COR-L47 (cell line): ENCODE measurements at places on chromosomes 11 and 22.

GRCh38 chr11:117860139-117860538, 16.3 kb downstream of the FXYD6 start:
- no peak for DNase-seq

- no peak for DNase-seq
Observed at GRCh38 chr11:69974528-69974927, 103.6 kb upstream of the ANO1 start.

- DNase-seq: no peak
Observed at GRCh38 chr11:118746988-118747585, 43.9 kb downstream of the DDX6 start.

- DNase-seq: peak; percentile 83
Observed at GRCh38 chr11:126359431-126360048, 4.1 kb downstream of the ST3GAL4 start.

DNA sequence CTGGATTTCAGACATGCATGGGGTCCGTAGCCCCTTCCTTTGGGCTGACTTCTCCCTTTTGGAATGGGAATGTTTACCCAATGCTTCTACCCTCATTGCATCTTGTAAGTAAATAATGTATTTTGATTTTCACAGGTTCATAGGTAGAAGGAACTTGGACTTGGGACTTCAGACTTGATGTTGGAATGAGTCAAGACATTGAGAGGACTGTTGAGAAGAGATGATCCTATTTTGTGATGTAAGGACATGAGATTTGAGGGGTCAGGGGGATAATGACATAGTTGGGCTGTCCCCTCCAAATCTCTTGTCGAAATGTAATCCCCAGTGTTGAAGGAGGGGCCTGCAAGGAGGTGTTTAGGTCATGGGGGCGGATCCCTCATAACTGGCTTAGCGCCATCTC, 933 bp upstream of the KRTAP5-10 start:
- no peak for DNase-seq

- DNase-seq: no peak
Observed at GRCh38 chr11:127023991-127024390, 23.4 kb upstream of the KIRREL3 start.

- DNase-seq: no peak
Observed at GRCh38 chr11:23585416-23586104, 725.3 kb upstream of the CCDC179 start.

DNA sequence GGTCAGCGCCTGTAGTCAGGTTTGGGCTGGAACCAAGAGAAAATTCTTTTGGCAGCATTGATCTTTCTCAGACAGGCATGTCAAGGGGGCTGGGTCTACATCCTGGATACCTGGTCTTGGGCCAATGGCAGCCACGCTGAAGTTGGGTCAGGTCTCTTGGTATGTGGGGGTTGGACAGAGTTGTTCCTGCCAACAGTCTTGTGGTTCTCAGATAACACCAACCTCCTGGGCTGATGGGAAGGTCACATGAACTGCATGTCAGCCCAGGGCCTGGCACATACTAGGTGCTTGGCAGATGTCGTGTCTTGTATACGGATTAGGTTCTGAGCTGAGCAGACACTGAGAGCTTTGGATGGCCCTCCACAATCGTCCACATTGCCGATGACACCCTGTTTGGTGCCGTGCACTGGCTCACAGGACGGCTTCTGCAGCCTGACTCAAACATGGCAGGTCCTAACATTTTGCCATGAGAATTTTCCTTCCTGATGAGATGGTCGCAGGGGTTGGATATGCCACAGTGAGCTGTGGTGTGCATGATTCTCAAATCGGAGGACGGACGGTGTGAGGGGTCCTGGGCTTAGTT, 42.0 kb downstream of the FBLN1 start:
- no peak for DNase-seq

GRCh38 chr11:75893251-75893650, 78.2 kb downstream of the UVRAG start:
- no peak for DNase-seq

- no peak for DNase-seq
Observed at GRCh38 chr22:45838305-45838887, 138.6 kb downstream of the WNT7B start.

GRCh38 chr11:64742087-64742888, 1.7 kb downstream of the RASGRP2 start:
- DNase-seq: no peak

GRCh38 chr11:112179601-112180000, 4.3 kb downstream of the BCO2 start:
- DNase-seq: no peak

GRCh38 chr11:1229471-1230120, 6.7 kb downstream of the MUC5B start:
- no peak for DNase-seq

DNA sequence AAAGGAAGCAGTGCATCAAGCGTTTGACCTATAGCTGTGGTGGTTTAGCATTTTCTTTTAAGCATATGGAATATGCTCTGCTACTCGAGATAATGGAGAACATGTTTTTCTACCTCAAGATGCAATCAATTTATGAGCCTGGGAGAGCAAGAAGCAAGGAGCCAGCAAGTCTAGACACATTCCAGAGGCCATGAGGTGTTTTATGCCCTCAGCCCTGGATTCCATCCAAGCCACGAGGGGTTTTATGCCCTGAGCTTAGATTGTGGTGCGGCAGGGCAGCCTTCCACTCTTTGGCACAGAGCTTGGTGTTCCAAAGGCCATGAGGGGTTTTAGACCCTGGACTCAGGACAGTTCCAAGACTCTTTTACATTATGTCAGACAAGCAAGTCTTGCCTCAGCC, 11.7 kb upstream of the DNAJB13 start:
- DNase-seq: no peak

GRCh38 chr22:31130873-31131272, 8.1 kb downstream of the INPP5J start:
- DNase-seq: no peak

DNA sequence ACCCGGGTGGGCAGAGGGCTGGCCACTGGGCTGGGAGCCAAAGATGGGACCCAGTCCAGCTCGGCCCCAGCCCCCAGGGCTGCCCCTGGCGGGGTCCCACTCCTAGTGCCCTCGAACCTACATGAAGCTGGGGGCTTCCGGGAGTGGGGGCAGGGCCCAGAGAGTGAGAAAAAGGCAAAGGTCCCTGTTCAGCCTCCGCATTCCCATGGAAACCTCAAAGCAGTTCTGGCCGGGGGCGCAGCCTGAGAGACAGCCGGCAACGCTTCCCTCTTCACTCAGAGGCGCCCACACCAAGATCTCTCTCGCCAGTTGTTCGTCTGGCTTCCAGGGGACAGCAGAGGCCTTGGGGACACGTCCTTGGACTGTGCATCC, 22.4 kb upstream of the ARHGAP8 start:
- no peak for DNase-seq

DNA sequence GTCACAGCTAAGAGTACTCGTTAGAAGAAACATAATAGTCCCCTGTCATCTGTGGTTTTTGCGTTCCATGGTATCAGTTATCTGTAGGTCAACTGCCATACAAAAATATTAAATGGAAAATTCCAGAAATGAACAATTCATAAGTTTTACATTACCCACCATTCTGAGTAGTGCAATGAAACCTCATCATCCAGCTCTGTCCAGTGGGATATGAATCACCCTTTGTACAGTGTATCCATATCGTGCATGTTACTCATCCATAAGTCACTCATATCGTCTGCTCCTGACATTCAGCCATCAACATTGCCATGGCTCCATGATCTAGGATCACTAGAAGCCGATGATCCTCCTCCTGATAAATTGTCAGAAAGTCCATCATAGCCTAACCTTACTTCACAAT, 174.9 kb upstream of the C11orf87 start:
- no peak for DNase-seq

- DNase-seq: no peak
Observed at GRCh38 chr22:19844377-19845053, 10.2 kb downstream of the GNB1L start.

DNA sequence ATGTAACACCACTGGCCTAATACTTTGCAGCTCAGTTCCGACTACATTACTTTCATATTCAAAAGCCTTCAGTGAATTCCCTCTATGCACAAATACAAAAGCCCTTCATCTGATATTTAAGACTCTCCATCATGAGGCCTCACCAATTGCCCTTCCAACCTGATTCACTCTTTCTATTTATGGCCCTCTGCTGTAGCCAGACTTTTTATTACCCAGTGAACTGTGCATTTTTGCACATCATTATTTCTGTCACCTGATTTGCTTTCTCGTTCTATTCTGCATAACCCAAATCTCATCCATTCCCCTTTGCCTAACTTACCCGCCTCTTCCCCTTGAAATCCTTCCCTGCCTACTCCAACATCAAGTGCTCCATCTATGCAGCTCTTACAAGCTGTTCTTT, 78.3 kb downstream of the BBOX1 start:
- DNase-seq: no peak

GRCh38 chr11:82790723-82791484, 57.2 kb upstream of the FAM181B start:
- peak; percentile 39 for DNase-seq

- DNase-seq: no peak
Observed at GRCh38 chr11:47062736-47063135, 113.9 kb downstream of the ARFGAP2 start.

DNA sequence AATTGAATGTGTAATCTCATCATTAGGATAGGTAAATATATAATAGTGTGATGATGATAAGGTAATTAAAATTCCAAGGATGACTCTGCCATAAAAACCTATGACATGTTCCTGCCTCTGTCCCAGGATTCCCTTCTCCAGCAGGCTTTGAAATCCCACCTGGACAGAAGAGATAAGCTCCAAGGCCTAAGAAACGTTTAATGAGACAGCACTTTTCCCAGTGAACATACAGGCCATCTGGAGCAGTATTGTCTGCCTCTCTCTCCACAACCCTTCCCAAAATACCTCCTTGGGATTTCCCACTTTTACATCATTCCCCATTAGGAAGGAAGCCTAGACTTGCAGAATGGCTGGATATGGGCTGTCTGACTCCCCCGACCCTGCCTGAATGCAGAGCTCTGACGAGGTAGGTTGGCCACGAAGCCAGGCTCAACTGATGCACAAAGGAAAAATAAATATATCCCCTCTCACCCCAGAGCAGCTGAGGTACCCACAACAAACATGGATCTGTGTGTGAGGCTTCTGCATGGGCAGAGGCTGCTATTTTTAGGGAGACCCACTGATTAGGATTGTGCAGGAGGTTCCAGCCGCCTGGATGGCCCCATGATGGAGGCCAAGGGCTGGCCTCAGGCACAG, 71.0 kb downstream of the TMPRSS5 start:
- DNase-seq: no peak

DNA sequence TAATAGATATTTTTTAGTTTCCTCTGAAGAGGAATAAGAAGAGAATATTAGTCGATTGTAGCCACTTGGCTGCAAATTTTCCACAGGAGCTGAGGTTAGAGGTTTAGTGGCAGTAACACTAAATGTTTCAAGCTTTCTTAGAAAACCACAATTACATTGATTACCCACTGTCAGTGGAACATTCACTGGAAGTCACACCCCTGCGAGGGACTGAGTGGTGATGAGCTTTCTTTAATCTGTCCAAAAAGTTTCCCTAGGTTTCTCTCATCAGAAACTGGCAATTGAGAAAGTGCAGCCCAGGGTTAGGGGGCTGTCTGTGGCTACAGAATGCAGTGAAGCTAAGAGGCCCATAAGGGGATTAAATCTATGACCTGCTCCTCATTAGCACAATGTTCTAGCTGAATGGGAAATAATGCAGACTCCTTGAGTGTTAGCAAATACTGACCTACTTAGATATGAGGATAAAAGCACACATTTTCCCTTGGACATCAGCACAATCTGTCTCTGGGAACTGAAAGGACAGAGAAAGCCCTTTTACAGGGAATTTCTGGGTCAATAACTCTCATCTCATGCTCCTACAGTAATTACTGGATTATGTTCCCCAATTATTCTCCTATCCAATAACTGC, 189.5 kb downstream of the FAM76B start:
- no peak for DNase-seq

DNA sequence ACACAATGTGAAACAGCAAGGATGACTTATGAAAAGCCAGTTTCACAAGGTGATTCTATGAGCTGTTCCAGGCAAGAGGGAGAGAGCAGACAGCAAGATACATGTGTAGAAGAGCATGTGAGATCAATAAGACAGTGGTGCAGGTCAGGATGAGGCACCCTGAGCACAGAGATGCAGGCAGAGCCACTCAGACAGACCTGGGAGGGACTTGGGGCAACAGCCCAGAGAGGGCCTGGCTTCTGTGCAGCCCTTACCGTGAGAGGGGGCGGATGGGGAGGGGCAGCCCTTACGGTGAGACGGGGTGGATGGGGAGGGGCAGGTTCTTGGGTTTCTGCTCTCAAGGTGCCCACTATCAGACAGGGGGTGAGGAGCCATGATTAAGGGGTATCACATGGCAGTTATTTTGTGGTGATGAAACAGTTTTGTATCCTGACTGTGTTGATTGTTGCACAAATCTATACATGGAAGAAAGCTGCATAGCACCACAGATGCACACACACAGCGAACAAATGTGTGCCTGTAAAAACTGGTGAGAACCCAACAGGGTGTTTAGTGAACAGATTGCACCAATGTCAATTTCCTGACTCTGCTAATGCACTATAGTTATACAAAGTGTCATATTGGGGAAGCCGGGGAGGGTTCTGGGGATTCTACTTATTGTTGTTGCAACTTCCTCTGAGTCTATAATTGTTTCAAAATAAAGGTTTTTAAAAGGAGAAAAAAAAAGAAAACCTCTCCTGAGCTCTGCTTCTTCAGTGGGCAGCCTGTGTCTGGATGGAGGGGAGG, 5.2 kb upstream of the C22orf42 start:
- DNase-seq: no peak

GRCh38 chr11:66006134-66006890, 4.0 kb downstream of the BANF1 start:
- DNase-seq: no peak

DNA sequence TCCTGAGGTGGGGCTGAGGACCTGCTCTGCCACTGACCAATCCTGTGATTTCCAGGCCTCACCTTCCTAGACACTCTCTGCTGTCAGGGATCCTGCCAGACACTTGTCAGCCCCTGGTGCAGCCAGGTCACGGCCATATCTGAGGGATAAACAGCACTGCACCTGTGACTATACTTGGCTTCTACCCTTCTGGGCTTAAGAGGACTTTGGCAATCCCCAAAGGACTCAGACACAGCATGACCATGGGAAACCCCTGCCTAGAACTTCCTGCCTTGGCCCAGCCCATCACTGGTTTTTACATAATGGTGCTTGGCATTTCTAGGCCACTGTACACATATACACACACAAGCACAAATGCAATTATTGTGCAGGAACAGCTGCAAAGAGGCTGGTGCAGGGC, 11.6 kb upstream of the OLFML1 start:
- no peak for DNase-seq

DNA sequence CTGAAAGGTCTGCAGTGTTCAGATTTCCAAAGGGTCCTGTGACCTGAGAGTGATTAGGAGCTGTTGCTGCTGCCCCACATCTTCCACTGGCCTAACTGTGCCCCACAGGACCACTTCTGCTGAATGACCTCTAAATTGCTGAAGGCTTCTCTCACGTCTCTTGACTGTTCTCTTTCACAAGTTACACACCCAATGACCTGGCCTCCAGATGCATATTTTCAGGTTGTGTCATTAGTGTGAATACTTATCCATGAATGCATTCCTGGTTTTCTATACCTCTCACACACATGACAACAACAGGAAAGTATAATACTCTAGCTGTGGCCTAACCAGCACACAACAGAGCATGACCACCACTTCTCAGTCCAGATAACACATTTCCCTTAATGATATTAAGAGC, 15.4 kb downstream of the PRR14L start:
- no peak for DNase-seq

GRCh38 chr22:28172892-28173670, 254.0 kb upstream of the PITPNB start:
- peak; percentile 18 for DNase-seq
